ENCODE measurements at places on chromosomes 3 and 15. TPM values are rescaled to one million over a fixed set of nuclear protein-coding genes. Genes with fewer than 3 reads are reported as not detected.
A peak's percentile ranks its signal among the peaks of the same experiment; 100 is the strongest.

Gene GPR176
- 24.0 TPM for total RNA-seq

Gene MESP2
- 0.15 TPM for total RNA-seq

DNA sequence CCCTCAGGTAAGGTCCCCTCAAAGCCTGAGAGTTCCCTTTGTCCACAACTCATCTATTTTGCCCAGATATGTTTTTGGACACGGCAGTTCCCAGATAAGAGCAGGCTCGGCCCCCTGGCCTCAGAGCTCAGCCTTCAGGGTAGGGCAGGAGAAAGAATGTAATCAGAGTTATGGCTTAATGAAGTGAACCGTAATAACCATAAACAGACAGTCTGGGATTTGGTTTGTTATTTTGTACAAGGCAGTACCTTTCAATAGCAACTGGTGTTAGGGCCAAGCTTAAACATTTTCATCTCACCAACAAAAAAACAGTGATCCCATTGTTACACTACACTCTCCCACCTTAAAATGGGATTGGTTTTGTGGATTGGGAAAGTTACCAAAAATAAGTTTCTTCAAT, 12.2 kb upstream of the ALDH1A3 start:
- no peak for DNase-seq

DNA sequence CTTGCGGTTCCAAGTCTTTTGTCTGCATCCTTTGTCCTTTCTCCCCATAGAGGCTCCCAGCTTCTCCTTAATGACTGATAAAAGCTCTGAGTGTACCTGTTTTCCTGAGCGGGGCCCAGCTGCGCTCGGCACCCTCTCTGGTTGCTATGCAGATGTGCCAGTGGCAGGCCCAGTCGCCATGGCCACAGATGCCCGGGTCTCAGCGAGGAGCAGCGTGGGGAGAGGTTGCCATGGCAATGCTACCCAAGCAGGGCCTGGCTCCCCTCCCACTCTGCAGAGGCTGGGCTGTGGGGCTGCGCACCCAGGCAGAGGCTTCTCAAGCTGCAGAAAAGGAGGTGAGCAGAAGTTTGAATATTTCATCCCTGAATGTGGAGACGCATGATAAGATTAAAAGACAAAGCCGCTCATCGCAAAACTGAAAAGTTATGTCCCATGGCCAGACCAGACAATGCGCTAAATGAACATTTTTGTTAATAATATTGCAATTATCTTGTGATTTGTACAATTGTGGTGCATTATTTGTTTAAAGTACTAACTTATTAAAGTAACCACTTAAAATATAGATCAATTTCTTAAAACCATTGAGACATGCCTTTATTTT, 66.1 kb downstream of the TPRA1 start:
- no peak for DNase-seq

DNA sequence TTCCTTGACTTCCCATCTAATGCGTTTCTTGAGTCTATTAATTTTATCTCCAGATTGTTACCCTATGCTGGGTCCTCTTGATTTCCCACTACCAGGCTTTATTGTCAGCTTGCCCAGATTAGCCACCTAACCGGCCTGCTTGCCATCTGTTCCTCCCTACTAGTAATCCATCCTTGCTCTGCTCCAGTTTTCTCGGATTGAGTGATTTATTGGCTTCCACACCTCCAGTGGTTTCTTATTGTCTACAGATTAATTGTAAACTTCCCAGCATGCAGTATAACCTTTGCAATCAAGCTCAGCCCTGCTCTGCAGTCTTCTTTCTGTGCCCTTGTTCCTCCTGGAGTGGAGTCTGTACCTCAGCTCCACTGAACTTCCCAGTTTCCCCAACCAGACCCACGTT, 63.4 kb downstream of the ARHGEF26 start:
- DNase-seq = no peak

DNA sequence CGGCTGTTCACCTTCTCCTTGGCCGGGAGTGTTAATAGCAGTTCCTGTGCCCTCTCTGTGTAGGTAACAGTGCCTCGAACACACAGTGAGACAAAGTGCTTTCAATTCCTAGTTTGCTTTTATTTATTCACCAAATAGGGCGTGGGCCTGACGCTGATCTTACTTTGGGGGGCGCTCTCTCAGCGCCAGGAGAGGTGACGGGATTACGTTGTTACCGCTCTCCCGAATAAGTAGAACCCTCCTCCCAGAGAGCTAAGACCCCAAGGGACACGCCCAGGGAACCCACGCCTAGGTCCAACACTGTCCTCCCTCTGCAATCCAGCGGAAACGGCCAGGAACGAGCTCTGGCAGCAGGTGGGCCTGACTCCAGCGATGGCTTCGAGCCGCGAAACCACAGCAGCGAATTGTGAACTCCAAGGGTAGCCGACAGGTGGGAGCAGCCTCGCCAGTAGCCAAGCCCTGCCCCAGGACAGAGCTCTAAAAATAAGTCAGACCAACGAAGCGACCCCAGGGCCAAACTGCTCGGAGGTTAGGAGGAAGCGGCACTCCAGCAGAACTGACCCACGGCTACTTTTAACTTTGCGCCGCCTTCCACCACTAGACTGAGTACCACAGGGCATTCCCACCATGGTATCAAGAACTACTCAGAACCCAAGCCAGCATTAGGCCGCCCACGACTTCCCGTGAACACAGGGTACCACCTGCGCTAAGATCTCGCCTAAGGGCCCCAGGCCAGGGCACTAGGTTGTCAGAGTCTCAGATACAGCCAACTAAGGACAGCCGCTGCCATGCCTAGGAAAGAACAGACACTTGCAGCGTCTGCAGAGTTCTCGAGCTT, 1.6 kb upstream of the SIN3A start:
- no peak for DNase-seq

- DNase-seq = peak; percentile 67
Observed at GRCh38 chr3:189903562-189904250, 217.0 kb downstream of the P3H2 start.
